M059J (cell line): ENCODE measurements at places on chromosomes 6 and 20.

DNA sequence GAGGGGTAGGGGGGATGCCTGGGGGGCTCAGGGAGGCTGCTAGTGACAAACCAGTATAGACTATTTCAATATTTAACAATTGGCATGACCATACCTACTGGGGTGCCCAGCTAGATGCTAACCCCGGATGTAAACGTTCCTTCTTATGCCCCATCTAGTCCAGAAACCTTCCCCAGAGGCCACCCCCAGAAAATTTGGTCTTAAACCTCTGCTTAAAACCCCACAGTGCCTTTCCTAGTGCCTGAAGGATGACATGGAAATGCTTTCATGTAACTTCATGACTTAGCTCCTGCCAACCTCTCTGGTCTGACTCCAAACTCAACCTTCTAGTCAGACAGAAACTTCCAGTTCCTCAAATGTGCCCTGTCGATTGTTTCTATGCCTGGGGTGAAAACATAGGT, 52.0 kb downstream of the JPH2 start:
- DNase-seq: peak; percentile 60

- peak; percentile 31 for DNase-seq
Observed at GRCh38 chr6:98634569-98634968, 199.8 kb upstream of the POU3F2 start.

DNA sequence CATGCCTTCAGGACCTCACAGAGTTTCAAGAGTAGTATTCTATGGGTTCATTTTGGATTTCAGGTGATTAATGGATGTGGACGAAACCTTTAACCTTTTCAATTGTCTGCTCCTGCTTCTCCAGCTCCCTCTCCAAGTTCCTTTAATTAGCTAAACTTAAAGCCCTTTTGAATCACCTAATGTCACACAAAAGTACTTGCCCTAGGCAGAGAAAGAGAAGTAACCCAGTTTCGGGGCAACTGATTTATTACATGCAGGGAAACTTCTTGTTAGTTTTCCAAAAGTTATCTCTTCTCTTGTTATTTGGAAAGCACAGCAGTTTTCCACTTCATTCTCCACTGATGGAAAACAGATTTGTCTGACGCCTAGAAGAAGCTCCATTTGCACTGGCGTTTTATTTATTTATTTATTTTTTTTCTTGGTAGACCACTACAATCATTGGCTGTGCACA, 407.7 kb upstream of the JARID2 start:
- DNase-seq: peak; percentile 47

DNA sequence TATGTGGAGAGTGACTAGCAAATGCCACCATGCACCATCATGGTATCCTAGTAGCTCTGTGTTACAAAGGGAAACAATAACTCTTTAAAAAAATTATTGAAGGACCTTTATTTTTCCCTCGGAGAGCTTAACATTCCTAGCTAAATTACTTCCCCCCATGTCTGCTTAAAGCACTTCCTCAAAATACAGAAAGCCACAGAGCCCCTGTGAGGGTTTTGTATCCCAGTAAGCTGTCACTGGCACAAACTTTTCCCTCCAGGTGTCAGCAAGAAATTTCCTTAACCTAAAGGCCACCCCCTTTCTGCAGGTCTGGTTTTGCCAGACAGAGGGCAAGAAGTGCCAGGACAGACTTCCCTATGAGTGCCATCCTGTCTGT, 340.0 kb upstream of the PRDM1 start:
- DNase-seq: no peak

GRCh38 chr6:6858533-6858982, 249.2 kb upstream of the RREB1 start:
- no peak for DNase-seq

DNA sequence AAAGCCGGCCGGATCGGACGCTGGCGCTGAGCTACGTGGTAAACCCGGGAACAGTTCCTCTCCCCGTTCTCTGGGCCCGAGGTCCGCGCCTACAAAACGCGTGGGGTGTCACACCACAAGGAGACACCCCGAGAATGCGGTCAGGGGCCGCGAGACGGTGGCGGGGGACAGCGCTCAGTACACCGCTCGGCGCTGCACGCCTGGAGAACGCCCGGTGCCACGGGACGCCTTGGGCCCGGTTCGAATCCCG, 670 bp downstream of the NCOA5 start:
- no peak for DNase-seq

GRCh38 chr20:46757754-46758678, 48.6 kb downstream of the SLC2A10 start:
- peak; percentile 62 for DNase-seq

GRCh38 chr6:4935975-4936680, 67.7 kb downstream of the RPP40 start:
- no peak for DNase-seq

GRCh38 chr20:11076434-11077105, 402.8 kb upstream of the JAG1 start:
- DNase-seq: no peak

GRCh38 chr6:32089082-32089828, 19.9 kb downstream of the TNXB start:
- DNase-seq: no peak

GRCh38 chr6:118893064-118893806, 717 bp upstream of the ASF1A start:
- peak; percentile 63 for DNase-seq

DNA sequence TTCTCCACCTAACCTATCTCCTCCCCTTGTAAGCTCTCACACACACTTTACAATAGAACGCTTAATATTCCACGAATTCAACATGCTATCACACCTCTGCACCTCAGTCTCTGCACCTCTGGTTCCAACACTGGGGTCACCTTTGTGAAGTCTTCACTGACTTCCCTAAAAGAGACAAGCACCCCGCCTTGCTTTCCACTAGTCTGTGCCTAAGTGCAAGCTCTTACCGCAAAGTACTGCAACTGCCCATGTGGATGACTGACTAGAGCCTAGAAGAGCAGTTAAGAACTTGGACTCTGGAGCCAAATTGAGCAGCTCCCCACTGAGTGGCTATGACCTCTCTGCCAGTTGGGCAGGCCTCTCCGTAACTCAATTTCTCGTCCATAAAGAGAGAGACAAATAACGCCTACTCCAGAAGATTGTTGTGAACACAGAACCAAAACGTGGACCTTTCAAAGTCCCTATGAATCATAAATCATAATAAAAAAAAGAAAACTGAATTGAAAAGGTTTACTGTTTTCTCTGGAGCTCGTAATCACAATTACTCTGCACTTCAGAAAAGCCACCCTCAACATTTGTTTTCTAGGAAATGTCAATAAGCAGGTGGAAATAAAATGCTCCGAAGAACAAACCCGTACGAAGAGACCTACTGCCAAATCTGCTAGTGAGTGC, 1.2 kb downstream of the IFNGR1 start:
- DNase-seq: peak; percentile 32

DNA sequence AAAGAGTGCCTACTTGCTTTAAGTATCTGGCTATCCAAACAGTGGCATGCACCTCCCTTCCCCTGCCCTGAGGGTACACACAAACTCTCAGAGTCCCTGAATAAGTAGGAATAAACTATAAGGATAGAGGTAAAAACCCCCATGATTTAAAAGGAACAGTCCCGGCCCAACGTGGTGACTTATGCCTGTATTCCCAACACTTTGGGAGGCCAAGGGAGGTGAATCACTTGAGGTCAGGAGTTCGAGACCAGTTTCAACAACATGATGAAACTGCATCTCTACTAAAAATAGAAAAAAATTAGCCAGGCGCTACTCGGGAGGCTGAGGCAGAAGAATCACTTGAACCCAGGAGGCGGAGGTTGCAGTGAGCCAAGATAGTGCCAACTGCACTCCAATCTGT, 22.2 kb downstream of the SAMHD1 start:
- DNase-seq: peak; percentile 75

DNA sequence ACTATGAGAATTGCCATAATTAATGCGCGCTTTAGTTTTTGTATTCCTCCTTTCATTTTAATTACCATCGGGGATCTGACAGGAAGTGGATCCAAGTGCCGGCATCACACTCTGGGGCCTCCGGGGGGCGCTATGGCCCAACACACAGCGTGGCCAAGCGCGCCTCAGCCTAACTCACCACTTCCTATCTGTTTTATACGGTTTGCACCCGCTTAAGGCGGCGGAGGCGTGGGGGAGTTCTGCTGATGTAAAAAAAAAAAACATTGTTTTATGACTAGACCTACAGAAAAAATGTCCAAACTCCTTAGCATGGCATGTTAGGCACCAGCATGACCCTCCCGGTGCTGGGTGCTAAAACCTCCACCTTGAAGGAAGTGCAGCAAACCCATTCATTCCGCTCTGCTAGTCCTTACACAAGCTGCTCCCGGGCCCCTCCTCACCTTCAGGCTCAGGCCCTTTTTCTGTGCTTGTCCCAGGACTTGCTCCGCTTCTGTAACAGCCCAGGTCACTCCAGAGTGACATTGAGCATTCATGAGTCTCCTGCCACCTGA, 4.5 kb upstream of the EBF4 start:
- DNase-seq: peak; percentile 26

GRCh38 chr20:6100246-6100645, 22.6 kb downstream of the FERMT1 start:
- DNase-seq: no peak

GRCh38 chr6:45566882-45567281, 189.1 kb upstream of the SUPT3H start:
- peak; percentile 71 for DNase-seq

GRCh38 chr20:16397086-16397485, 176.2 kb downstream of the KIF16B start:
- DNase-seq: no peak

GRCh38 chr6:34423254-34423653, 2.6 kb downstream of the RPS10 start:
- DNase-seq: peak; percentile 58

DNA sequence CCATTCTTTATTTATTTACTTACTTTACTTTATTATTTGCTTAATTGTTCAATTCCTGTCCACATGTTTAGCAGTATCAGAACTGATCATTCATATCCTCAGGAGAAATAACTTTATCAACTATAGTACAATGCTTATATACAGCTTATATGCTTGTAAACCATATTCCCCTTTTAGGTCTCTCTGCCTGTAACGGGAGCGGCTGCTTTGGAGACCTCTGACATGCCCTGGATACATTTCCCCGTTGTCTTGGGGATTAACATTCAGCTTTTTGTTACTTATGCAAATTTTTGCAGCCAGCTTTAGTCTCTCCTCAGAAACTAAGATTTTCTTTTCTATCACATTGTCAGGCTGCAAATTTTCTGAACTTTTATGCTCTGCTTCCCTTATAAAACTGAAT, 17.6 kb upstream of the FUT9 start:
- no peak for DNase-seq
